ENCODE measurements at places on chromosomes 4 and X.

- DNase-seq, result no peak
Observed at GRCh38 chrX:25004485-25005032, 11.2 kb downstream of the ARX start.

DNA sequence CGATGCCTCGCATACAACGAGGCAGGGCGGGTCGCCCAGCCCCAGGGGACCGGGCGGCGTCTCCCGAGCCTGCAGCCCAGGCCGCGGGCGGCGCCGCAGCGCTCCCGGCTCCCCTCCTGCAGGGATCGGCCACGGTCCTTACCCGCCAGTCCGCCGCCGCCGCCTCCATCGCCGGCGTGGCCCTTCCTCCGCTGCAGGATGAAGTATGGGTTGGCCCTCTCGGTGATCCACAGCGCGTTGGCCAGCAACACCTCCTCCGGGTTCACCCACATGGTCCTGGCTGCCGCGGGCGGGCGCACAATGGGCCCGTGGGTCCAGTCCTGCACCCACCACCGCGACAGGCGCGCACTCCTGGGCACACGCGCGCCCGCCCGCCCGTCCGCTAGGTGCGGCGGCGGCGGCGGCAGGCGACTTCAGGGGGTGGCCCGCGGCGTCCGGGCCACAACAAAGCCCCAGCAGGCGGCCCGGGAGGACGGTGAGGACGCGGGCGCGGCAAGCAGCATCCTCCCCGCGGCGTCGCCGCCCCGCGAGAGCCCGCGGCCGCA is 339 bp downstream of the TBC1D9 start:
- no peak for DNase-seq

DNA sequence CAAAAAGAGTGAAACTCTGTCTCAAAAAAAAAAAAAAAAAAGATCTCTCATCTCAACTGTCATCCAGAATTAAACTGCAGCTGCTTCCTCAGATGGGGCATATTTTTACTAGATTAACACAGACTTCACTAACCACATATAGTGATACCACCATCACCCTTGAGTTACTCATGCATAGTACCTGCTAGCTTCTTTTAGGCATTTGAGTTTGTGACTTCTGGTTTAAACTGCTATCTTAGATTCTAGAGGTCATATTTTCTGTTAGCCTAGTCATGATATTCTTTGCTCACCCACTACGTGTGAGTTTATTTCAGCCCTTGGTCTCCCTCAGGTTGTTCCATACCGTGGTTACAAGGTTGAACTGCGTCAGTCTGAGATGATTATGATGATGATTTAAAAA is 154.9 kb upstream of the BMP3 start:
- DNase-seq, result no peak

DNA sequence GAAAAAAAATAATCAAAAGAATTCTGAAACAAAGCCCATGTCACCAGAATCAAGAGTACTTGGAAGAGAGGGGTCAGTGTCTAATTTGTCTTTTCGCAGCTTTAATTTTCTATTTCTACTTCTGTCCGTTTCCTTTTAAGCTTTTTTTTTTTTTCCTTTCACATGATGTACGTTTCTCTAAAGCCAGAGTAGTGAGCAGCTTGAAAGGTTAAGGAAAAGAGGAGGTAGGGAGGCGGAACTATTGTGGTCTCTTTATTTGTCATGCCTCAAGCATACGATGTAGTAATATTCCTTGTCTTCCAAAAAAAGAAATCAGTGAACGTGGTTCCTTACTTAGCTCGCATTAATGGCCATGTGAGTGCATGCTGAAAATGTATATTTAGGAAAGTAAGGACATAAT is 311.5 kb downstream of the TENM3 start:
- no peak for DNase-seq

DNA sequence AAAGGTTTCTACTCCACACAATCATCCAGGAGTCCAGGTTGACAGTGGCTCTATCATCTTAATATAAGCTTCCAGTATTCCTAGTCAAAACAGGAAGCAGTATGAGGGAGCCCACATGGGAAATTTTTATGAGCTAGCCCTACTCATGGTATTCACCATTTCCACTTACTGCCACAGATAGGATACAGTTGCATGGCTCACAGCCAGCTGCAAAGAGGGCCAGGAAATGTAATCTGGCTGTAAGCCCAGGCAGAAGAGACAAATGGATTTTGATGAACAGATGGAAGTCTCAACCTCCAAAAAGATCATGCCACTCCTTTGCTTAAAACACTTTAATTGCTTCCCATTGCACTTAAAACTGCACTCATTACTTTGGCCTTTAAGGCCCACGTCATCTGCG is 150.6 kb downstream of the ADAMTS3 start:
- DNase-seq, result no peak

DNA sequence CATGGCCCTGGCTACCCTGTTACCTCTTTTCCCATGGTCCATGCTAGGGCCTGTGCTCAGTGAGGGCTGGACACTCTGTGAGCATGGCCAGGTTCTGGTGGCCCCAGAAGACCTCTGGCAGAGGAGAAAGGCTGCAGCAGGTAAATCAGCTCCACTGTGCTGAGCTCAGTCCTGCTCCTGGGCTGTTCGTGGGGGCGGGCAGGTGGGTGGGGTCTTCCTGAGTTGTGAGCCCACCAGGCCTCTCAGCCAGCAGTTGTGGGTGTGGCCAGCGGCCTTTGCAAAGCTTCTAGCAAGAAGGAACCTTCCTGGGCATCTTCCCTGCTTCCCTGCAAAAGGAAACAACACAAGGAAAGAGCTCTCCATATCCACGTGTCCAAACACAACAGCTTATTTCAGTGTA is 85.3 kb upstream of the STX18 start:
- no peak for DNase-seq

DNA sequence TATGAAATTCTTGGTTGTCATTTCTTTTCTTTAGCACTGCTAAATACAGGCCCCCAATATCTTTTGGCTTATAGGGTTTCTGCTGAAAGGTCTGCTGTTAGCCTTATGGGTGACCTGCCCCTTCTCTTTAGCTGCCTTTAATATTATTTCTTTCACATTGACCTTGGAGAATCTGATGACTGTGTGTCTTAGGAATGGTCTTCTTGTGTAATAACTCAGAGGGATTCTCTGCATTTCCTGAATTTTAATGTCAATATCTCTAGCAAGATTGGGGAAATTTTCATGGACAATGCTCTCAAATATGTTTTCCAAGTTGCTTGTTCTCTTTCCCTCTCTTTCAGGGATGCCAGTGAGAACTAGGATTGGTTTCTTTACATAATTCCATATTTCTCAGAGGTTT is 292.4 kb downstream of the SLC7A11 start:
- DNase-seq, result no peak

All from stimulated activated CD8-positive, alpha-beta memory T cell treated with anti-CD3 and anti-CD28 coated beads, Interleukin-12 subunit alpha, Interleukin-12 subunit beta, amount 100 ng/mL, for 1 hour (primary cell).